ENCODE measurements at places on chromosomes 13 and 19.

DNA sequence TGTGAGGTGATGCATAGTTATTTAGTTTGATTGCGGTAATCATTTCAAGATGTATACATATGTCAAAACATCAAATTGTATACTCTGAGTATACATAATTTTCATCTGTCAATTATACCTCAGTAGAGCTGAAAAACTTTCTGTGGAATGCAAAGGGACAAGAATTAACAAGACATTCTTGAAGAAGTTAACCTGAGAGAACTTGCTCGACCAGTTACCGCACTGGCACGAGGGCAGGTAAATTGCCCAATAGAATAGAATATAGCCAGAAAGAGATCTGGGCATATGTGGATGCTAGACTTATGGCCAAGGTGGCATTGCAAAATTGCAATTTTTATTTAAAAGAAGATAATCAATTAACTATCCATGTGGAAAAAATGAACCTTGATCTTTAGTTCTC lies 42.3 kb upstream of the GJB6 start:
- no peak for DNase-seq

- no peak for DNase-seq
Observed at GRCh38 chr19:17966550-17967256, at the start of gene KCNN1. Gene KCNN1, plus strand, starts transcription at chr19:17967107. Its CDS starts 6,782 bp downstream, at chr19:17973889.

GRCh38 chr13:110347535-110348308 lies 40.6 kb downstream of the COL4A2 start:
- DNase-seq: peak; percentile 89

- DNase-seq: no peak
Observed at GRCh38 chr19:30207357-30207756, 164.8 kb upstream of the ZNF536 start.

DNA sequence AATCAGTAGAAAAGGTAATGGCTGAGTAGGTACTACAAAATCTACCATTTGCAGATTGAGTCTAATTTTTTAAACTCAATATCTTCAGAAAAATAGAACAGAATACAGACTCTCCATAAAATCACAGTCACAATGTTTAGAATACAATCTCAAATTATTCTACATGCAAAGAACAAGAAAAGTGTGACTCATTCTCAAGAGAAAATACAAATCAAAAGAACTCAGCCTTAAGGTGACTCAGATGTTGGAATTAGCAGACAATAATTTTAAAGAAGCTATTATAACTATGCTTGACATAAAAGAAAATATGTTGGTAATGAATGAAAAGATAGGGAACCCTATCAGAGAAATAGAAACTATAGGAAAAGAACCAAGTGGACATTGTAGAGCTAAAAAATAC lies 78.9 kb downstream of the RXFP2 start:
- no peak for DNase-seq

GRCh38 chr19:8481616-8482015 lies 20.8 kb downstream of the PRAM1 start:
- DNase-seq: no peak

DNA sequence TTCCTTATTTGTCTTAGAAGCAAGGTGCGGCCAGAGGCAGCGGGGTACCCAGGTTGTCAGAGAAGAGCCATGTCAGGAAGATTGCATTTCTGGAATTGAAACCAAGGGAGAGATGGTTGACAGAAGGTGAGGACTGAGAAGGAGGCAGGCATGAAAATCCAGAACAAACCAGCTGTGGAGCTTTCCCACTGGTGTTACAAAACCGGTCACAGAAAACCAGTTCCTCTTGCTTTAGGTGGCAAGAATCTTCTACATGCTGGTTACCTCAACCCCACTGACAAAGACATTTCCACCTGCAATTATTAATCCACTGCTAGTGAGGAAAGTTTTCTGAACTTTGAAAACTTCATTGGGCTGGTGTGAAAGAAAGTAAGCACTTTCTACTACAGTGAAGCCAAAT lies 64.0 kb upstream of the MED4 start:
- no peak for DNase-seq

DNA sequence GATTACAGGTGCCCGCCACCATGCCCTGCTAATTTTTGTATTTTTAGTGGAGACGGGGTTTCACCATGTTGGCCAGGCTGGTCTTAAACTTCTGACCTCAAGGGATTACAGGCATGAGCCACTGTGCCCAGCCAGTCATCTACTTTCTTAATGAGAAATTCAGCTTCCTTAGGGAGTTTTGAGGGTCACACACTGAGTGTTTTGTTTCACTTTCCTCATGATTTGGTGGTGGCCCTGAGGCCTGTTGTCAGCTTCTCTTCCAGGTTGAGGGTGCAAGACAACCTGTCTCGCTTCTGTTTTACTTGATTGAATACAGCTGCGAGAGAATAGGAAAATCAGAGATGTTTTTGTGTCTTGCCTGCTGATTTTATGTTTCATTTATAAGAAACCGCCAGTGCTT lies 9.9 kb downstream of the FRY start:
- no peak for DNase-seq

DNA sequence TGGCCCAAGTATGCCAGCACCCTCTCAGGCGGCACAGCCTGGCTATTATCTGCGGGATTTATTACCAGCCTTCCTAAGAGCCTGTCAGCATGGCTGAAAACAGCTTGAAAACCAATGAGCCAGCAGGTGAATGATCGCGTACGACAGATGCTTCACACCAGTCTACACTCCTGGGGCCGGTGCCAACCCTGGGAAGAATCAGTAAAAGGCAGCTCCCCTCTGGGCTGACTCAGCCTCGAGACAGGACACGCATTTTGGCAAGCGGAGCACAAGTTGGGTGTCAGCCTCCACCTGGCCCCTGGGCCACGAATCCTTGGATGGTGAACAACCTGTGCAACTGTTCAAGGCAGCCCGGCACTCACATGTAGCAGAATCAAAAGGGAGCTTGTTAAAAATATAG lies 15.6 kb downstream of the EMP3 start:
- DNase-seq: no peak

- DNase-seq: peak; percentile 86
Observed at GRCh38 chr19:19203012-19203856, at the start of gene NR2C2AP. Gene NR2C2AP, minus strand, starts transcription at chr19:19203414. Its CDS starts 354 bp downstream, at chr19:19203060.

DNA sequence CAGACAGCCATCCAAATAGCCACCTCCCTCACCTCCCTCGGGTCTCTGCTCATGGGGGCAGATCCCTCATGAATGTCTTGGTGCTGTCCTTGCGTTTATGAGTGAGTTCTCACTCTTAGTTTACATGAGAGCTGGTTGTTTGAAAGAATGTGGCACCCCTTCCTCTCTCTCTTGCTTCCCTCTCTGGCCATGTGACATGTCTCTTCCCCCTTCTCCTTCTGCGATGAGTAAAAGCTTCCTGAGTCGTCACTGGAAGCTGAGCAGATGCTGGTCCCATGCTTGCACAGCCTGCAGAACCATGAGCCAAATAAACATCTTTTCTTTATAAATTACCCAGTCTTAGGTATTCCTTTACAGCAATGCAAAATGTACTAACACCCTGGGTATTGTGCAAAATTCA lies 208.7 kb downstream of the LACC1 start:
- no peak for DNase-seq

DNA sequence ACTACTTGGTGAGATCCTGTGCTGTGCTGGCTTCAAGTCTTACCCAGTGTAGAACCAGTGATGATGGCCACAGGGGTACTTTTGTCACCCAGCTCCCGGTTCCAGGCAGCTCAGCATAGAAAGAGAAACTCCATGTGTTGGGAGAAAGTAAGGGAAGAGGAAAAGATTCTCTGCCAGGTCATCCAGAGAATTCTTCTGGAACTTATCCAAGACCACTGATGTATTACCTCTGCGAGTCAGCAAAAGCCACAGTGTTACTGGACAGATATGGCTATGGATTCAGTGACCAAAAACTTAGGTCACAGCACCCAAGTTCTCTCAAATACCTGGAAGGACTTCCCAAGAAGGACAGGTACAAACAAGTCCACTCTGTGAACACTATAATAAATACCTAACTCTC lies 399.5 kb upstream of the MIR17HG start:
- DNase-seq: no peak

DNA sequence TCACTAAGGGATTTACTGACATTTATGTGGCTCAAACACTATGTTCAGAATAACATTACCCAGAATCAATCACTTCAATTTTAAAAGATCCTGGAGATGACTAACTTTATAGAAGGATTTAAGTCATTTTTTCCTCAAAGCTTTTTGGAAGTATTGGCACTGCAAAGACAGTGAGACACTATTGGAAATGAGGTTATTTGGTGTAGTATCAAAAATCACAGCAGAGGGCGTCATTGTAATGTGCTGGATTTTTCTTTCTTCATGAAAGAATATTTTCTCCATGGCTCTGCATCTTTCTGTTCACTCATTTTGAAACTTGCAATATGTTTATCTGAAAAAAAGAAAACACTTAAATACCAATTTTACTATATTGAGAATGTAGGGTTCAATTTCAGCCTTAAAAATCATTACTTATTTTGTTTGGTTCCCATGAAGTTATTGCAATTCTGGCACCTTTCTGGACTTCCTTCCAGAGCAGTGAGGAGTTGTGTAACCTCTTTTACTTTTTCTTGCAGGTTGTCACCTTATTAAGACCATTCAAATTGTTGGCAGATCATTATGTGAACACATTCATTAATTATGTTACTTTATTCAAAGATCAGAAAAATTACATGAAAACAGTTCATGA lies 3.7 kb upstream of the CSNK1A1L start:
- DNase-seq: peak; percentile 66

GRCh38 chr13:24863748-24864540 lies 100.0 kb downstream of the RNF17 start:
- no peak for DNase-seq

Measured in fibroblast of skin of right quadriceps (primary cell).